ENCODE measurements at places on chromosomes 5 and 9. TPM values are rescaled to one million over a fixed set of nuclear protein-coding genes. Genes with fewer than 3 reads are reported as not detected.

Gene WNT8A
- not detected for total RNA-seq

Gene FCN1
- not detected for total RNA-seq

Gene NR2F1-AS1
- total RNA-seq, result 6.5 TPM

Gene TOR1B
- 28.2 TPM for total RNA-seq

Gene TAF1L
- total RNA-seq, result not detected

Gene PELO
- total RNA-seq, result 17.5 TPM

Gene PCDHA1
- total RNA-seq, result 0.16 TPM

Data from mesangial cell (primary cell).